ENCODE measurements at places on chromosomes 4 and X. TPM values are rescaled to one million over a fixed set of nuclear protein-coding genes. Genes with fewer than 3 reads are reported as not detected.
A peak's percentile ranks its signal among the peaks of the same experiment; 100 is the strongest.

- no peak for DNase-seq
Observed at GRCh38 chr4:117328333-117328732, 243.0 kb upstream of the TRAM1L1 start.

DNA sequence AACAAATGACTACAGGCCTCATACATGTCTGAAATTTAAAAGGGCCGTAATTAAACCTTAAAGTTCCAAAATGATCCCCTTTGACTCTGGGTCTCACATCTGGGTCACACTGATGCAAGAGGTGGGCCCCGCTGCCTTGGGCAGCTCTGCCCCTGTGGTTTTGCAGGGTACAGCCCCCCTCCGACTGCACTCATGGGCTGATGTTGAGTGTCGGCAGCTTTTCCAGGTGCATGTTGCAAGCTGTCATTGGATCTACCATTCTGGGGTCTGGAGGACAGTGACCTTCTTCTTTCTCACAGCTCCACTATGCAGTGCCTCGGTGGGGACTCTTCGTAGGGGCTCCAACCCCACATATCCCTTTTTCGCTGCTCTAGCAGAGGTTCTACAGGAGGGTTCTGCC, 1537.9 kb downstream of the PCDH18 start:
- no peak for DNase-seq

DNA sequence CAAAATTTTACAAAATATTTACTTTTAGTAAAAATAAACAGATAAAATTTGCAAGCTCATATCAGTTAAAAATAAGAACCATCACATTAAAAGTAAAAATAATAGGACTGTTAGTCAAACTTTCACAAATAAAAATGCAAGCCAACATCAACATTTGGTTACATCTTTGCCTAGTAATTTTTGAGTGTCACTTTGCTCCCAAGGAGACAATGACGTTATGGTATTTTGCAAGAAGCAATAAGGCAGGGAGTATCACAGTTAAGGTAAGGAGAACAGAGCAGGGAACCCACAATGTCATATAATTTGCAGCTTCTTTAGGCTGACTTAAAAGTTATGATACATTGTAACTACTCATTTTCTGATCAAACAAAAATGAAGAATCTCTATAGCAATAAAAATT, 98.7 kb downstream of the ATP8A1 start:
- DNase-seq, result no peak

GRCh38 chr4:155891058-155891457, 12.4 kb upstream of the TDO2 start:
- DNase-seq, result no peak

DNA sequence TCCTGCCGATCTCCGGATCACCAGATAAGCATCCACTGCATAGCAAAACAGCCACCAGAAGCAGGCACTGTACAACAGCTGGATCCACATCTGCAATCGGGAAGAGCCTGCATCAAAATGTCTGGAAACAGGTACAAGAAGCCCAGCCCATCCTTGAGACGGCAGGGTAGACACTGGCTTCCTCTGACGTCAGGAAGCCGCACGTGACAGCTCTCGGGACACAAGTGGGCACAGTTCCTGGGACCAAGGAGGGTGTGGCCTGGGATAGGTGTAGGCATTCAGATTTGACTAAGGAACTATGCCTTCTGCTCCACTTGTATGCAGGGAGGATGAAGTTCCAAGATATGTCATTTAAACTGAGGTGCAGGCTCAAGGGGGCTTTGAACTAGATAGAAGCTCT, 6.3 kb downstream of the GPR143 start:
- DNase-seq, result no peak

DNA sequence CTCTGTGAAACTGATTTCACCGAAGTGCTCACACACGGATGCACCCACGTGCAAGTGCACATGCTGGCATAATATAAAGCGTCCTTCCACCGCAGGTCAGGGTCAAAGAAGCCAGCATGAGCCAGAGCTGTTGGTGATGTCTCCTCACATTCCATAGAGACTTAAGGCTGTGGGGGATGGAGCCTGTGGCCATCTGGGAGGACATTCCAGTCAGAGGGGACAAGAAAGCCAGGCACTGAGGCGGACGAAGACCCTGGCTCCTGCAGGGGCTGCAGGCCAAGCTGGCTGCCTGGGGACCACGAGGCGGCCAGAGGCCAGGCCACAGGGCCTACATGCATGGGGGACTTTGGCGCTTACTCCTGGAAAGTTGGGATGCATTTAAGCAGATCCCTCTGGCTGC, 7.7 kb downstream of the RNF212 start:
- no peak for DNase-seq

DNA sequence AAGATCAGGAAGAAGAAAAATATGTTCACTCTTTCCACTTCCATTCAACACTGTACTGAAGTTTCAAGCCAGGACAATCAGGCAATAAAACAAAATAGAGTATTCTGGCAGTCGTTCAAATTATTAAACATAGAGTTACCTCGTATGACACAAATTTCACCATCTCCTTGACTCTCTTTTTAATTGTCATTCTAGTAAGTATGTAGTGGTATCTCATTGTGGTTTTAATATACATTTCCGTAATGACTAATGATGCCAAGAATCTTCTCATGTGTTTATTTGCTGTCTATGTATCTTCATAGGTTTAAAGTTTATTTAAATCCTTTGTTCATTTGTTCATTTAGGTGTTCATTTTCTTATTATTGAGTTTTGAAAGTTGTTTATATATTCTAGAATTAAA, 352.2 kb downstream of the IDS start:
- DNase-seq, result no peak

FTHL17 gene
- not detected for polyA plus RNA-seq

GRCh38 chr4:27081675-27082586, 221.3 kb downstream of the STIM2 start:
- no peak for DNase-seq

DNA sequence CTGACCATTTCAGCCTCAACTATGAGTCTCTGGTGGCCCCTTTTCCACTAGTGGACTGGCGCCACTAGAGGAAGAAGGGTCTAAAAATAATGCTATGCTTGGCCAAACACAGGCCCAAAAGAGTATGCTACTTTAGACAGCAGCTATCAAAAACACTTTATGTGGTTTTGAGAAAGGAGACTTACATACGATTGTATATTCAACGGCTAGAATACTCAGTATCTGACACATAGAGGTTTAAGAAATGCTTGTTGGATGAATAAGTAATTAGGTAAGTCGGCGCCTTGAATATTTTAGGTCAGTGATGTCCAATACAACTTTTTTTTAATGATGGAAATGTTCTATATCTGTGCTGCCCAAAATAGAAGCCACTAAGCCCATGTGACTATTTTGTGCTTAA, 25.7 kb upstream of the TMPRSS11A start:
- no peak for DNase-seq

- no peak for DNase-seq
Observed at GRCh38 chr4:33052241-33052640, 2332.1 kb downstream of the PCDH7 start.

- DNase-seq, result no peak
Observed at GRCh38 chrX:42496239-42496638, 281.7 kb downstream of the PPP1R2C start.

DNA sequence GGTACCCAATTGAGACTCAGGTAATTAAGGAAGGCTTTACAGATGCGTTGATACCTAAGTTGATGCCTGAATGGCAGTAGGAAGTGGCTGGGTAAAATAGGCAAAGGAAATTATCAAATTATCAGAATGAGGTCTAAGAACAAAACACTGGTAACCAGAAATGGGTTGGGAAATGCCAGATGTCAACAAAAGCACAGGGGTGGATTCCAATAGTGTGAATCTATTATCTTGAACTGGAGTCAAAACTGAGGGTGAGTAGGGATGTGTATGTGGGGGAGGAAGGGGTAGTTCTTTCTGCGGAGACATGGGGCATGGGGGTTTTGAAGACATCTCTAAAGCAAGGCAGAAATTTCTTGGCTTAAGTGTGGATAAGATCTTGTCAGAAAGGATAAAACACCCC, 16.0 kb upstream of the SEPTIN6 start:
- no peak for DNase-seq

DNA sequence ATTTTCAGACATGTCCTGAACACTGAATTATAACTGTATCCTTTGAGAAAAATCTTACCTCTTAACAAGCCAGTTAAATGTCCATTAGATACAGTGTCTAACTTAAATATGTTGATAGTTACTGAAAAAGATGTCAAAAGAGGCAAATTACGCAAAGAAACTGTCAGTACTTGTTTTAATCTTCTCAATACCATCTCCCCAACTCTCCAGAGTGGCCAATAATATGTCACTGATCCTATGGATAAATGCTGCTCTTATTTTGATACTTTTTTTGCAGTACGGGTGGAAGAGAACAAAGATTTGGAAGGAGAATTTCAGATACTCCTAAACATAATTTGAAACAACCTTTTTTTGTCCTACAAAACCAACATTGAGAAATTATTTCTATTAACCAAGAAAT, 192.7 kb downstream of the CBR4 start:
- DNase-seq, result no peak

DNA sequence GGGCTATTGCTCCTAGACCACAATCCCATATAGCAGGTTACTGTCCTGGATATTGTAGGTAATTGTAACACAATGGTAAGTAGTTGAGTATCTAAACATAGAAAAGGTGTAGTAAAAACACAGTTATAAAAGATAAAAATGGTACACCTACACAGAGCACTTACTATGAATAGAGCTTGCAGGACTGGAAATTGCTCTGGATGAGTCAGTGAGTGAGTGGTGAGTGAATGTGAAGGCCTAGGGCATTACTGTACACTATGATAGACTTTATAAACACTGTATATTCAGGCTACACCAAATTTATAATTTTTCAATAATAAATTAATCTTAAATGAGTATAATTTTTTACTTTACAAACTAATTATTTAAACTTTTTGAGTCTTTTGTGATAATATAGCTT, 425.7 kb downstream of the PABPC4L start:
- no peak for DNase-seq

GRCh38 chr4:113483131-113483530, 278.4 kb downstream of the CAMK2D start:
- no peak for DNase-seq

GRCh38 chr4:8848507-8849265, 23.0 kb downstream of the HMX1 start:
- DNase-seq, result peak; percentile 17

DNA sequence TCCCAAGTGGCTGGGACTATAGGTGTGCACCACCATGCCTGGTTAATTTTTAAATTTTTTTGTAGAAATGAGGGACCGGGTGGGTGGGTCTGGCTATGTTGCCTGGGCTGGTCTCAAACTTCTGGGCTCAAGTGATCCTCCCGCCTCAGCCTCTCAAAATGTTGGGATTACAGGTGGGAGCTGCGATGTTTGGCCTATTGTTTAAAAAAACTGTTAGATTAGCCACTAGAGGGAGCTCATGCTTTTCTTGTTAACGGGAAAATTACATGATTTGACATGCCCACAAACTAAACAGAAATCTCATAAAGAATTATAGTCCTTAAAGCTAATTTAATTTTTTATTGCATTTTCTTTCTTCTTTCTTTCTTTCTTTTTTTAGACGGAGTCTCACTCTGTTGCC, 5.0 kb upstream of the SDAD1 start:
- DNase-seq, result peak; percentile 45

PNCK gene
- polyA plus RNA-seq, result 2.5 TPM

DNA sequence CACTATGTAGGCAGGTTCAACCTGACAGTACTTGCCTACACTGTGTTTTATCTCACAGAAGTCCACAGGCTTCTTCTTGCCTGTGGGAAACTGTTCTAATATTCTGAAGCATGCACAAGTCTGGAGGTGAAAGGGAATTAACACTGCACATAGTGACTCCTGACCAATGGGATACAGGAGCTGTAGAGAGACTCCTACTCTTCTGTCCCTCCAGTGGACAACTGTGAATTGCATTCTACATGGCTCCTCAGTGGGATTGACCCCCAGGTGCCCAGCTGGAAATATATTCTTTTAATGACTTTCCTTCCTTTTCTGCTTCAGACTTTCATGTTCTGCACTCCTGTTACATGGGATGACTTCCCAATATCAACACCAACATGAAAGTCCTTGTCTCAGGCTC, 8.2 kb upstream of the YIPF6 start:
- DNase-seq, result peak; percentile 59

DNA sequence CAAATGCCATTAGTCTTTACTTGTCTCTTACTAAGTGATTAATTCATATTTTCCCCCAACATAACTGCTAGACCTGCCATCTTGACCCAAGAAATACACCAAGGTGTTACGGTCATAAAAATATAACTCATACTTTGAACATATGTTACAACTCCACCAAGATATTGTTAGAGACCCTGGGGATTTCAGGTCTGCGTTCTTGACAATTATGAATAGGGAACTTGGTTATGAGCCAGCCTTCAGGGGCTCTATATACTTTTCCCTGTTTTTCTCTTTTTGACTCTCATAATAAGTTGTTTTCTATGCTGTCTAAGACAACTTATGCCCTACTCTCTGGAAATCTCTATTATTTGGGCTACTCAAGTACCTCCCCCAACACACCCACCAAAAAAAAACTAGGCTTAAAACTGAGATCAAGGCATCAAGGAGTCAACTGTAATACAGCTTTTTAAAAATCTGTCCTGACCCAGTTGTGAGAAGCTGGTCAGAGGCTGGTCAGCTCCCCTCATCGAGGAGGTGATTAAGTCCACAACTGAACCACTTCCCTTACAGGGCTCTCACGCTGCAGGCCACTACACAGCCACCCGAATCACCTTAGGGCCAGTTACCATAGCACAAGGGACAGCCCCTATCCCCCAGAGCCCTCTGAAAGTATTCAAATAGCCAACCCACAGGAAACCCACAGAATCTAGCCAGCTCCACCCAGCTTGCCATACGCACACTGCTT, 10.5 kb upstream of the TLR3 start:
- no peak for DNase-seq

CSAG3 gene
- 72.2 TPM for polyA plus RNA-seq

- no peak for DNase-seq
Observed at GRCh38 chrX:154990496-154990895, 32.0 kb downstream of the F8 start.

CXCR3 gene
- polyA plus RNA-seq, result not detected

CDKL2 gene
- polyA plus RNA-seq, result 0.58 TPM

DNA sequence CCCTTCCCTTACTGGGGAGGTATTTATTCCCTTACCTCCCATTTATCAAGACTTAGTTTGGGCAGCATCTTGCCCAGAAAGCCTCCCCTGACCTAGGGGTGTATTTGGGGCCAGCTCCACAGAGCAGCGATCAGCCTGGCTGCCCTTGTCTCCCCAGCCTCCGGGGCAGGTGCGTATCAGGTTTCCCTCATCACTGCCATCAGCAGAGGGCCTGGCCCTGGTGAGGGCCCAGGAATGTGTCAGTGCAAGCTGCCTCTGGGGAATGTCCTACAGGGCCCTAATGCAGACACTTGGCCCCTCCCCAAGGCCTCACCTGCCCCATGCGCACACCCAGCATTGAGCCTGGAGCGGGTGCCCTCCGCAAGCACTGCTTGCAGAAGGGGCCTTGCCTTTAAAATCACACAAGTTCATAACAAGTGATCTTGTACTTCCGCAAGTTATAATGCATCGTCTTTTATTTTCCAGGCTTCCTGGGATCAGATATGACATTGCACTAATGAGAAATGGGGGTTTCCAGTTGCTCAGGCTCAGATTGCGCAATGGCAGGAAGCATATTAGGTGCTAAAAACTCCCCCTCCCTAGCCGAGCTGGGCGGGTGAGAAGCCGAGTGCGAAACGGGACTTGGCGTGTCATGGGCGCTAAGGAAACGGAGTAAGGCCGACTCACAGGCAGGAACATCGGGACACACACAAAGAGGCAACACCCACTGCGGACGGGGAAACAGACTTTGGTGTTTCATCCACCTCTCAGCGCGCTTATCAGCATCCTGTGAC, 25.4 kb upstream of the AFAP1 start:
- no peak for DNase-seq

- no peak for DNase-seq
Observed at GRCh38 chr4:3136454-3136853, 62.0 kb downstream of the HTT start.

- DNase-seq, result no peak
Observed at GRCh38 chr4:74516303-74516702, 71.4 kb downstream of the AREG start.
